DND-41 (cell line): ENCODE measurements at places on chromosomes 2 and 18.

DNA sequence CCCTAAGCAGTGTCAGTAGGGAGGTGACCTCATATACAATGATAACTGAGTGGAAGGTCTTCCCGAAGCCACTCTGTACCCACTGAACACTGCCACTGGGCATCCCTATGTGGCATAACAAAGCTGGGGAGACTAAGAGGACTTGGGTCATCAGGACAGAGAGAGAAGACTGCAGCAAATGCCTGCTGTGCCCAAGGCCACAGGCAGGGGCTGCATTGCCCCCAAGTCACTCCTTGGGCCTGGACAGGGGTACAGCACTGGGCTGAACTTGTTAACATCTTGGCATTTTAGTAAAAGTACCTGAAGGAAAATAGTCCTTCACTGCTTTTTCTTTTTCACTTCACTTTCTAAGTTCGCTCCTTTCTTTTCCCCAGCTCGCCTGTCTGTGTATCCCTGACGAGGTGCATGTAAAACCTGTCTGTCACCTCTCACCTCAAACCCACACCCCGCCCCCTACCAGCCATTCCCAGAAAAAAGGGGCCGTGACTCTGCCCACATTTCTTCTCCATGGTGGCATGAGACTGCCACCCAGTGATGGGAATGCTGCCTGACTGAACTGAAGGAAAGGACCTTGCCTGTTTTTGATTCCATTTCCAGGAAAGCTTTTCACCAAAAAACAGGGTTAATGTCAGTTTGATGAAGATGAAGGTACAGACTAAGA is 62.9 kb downstream of the MTHFD2 start:
- H3K27ac ChIP-seq: no peak overlapping the region
- H3K36me3 ChIP-seq: no peaks in the 10 kb centered on the region
- H3K27me3 ChIP-seq: peaks cover 8% of the 10 kb centered on the region
- no peak overlapping the region for H3K4me3 ChIP-seq
- no peaks in the 10 kb centered on the region for H3K4me1 ChIP-seq

DNA sequence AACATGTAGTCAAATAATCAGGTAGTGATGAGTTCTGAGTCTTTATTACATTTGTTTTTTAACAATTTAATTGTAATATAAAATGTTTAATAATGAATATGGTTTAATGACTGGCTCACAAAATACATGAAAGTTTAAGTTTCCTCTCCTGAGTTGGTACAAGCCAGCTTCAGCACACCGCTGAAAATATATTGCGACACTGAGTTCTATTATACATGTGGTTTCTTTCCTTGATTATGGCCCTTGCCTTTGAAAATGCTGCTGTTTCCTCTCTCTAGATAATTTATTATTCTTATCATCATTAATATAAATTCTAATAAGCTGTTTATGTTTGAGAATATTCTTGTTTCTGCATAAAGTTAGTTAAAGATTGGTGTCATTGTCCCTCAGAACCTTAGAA is 249.3 kb downstream of the PARD3B start:
- no peak for DNase-seq
- H3K27ac ChIP-seq: no peak overlapping the region
- no peaks in the 10 kb centered on the region for H3K36me3 ChIP-seq
- no peak overlapping the region for H3K4me3 ChIP-seq

GRCh38 chr18:14970027-14970426 is 222.1 kb downstream of the ANKRD30B start:
- H3K4me3 ChIP-seq: no peak overlapping the region
- no peaks in the 10 kb centered on the region for H3K4me1 ChIP-seq
- DNase-seq: no peak

GRCh38 chr2:10350761-10351160 is 48.1 kb downstream of the HPCAL1 start:
- H3K4me1 ChIP-seq: no peaks in the 10 kb centered on the region
- H3K4me3 ChIP-seq: no peak overlapping the region
- no peaks in the 10 kb centered on the region for H3K36me3 ChIP-seq

DNA sequence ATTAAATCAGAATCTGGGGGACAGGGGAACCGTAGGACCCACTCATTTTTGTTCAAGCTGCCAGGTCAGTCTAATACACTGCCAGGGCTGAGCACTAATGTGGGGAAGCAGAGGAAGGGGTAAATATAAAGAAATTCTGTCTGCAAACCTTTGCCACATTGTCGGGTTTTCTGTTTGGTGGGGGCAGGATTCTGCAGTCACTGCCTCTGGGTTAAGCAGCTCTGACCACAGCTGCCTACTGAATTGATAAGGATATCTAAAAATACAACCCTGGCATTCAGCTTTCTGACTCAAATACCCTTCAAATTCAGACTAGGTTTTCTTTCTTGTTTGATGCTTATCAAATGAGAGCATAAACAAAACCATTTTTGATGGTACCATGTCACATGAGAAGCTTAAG is 6.0 kb downstream of the DNER start:
- peaks cover 24% of the 10 kb centered on the region for H3K27me3 ChIP-seq
- H3K36me3 ChIP-seq: no peaks in the 10 kb centered on the region
- no peak overlapping the region for H3K4me3 ChIP-seq
- no peaks in the 10 kb centered on the region for H3K4me1 ChIP-seq
- DNase-seq: no peak

- no peak for DNase-seq
- no peak overlapping the region for H3K27ac ChIP-seq
- no peak overlapping the region for H3K4me3 ChIP-seq
- no peaks in the 10 kb centered on the region for H3K4me1 ChIP-seq
- no peaks in the 10 kb centered on the region for H3K27me3 ChIP-seq
Measured at GRCh38 chr2:100247256-100248043, 74.9 kb downstream of the LONRF2 start.

- no peaks in the 10 kb centered on the region for H3K4me1 ChIP-seq
- H3K27me3 ChIP-seq: no peaks in the 10 kb centered on the region
- no peak overlapping the region for H3K27ac ChIP-seq
- H3K36me3 ChIP-seq: no peaks in the 10 kb centered on the region
Measured at GRCh38 chr2:54423213-54423612, 32.9 kb upstream of the SPTBN1 start.

GRCh38 chr18:3875376-3875775 is 425.4 kb downstream of the TGIF1 start:
- no peaks in the 10 kb centered on the region for H3K36me3 ChIP-seq
- H3K4me1 ChIP-seq: no peaks in the 10 kb centered on the region
- no peak for DNase-seq

DNA sequence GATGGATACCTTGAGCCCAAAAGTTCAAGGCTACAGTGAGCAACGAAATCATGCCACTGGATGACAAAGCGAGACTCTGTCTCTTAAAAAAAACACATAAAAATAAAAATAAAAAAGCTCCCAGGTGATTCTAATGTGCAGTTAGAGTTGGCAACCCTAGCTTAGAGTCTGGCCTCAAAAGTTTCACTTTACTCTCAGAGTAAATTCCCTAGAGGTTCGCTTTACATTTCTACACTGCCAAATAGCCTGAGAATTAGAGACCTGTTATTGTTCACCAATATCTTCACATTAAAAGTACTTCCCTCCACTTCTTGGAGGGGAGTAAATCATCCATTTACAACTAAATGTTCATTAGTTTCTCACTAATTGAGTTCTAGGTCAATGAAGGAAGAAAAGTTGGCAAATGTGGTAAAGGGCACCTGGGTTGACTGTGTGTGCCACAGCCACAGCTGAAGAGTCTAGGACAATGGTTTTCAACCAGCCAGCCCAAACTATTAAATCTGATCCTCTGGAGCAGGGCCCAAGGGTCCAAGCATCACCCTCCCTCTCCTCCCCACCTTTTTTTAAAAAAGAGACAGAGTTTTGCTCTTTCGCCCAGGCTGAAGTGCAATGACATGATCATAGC is 15.2 kb upstream of the TMEM37 start:
- no peak overlapping the region for H3K27ac ChIP-seq
- DNase-seq: no peak
- no peaks in the 10 kb centered on the region for H3K4me1 ChIP-seq
- H3K36me3 ChIP-seq: no peaks in the 10 kb centered on the region
- no peak overlapping the region for H3K4me3 ChIP-seq
- peaks cover 7% of the 10 kb centered on the region for H3K27me3 ChIP-seq

DNA sequence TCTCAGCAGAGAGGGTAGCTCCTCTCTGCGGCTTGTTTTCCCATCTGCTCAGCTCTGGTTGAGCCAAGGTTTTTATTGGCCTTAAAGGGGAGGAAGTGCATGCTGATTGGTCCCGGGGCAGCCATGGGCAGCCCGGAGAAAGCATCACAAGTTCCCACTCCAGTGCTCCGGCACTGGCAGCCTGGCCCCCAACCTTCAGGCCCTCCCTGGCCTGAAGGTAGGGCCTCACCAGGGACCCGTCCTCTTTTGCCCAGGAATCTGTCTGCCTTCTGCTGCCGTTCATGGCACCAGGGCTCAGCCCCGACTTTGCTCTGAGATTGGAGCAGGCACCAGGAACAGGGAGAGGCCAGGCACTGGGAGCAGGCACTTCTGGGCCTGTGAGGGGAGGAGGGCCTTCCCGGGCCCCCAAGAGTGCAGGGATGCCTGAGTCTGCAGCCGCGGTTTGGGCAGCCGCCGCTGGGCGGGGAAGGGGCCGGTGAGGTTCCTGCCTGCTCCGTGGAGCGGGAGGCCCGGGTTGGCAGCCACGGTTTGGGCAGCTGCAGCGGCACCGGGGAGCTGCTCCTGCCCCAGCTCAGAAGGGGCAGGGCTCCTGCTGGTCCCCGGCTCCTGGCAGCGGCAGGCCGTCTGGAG is 17.5 kb upstream of the ILKAP start:
- no peak overlapping the region for H3K27ac ChIP-seq
- no peak overlapping the region for H3K4me3 ChIP-seq
- H3K4me1 ChIP-seq: no peaks in the 10 kb centered on the region
- H3K36me3 ChIP-seq: no peaks in the 10 kb centered on the region

DNA sequence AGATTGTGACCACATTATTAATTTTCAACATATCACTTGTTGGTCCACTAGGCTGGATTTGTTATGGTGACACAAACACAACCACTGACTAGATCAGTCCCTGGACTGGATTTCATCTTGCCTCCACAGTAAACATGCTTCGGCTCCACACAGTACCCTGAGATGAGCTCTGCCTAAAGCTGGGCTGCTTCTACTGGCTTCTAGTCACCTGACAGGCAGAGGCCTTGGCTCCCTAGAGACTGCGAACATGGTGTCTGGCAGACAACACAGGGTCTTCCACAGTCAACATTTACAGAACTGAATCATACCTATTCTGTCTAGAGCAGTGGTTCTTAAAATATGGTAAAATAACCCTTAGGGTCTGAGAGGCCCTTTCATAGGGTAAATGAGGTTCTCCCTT is 69.2 kb downstream of the RIT2 start:
- no peaks in the 10 kb centered on the region for H3K27me3 ChIP-seq
- H3K36me3 ChIP-seq: no peaks in the 10 kb centered on the region
- no peak overlapping the region for H3K4me3 ChIP-seq
- DNase-seq: no peak

DNA sequence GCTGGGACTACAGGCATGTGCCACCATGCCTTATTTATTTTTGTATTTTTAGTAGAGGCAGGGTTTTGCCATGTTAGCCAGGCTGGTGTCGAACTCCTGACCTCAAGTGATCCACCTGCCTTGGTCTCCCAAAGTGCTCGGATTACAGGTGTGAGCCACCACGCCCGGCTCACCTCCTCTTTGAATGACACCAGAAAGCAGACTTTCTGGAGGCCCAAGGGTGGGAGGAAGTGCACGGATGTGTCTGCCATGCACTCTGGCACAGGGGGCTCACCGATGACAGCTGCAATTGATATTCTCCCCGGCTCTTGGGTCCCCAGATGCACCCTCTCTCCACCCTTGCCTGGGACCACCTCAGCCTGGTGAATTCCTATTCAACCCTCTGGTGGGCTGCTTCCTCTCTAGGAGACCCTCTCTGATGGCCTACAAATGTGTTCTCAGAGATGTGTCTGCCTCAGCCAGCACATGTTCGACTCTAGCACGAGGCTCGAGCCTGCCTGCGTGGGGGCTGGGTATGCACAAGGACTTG is 87.3 kb downstream of the SEPTIN10 start:
- no peaks in the 10 kb centered on the region for H3K4me1 ChIP-seq
- no peak overlapping the region for H3K27ac ChIP-seq
- DNase-seq: no peak
- peaks cover 28% of the 10 kb centered on the region for H3K27me3 ChIP-seq

- H3K4me1 ChIP-seq: no peaks in the 10 kb centered on the region
- DNase-seq: no peak
- H3K27ac ChIP-seq: no peak overlapping the region
Measured at GRCh38 chr2:112869258-112869842, 32.8 kb upstream of the IL1B start.

DNA sequence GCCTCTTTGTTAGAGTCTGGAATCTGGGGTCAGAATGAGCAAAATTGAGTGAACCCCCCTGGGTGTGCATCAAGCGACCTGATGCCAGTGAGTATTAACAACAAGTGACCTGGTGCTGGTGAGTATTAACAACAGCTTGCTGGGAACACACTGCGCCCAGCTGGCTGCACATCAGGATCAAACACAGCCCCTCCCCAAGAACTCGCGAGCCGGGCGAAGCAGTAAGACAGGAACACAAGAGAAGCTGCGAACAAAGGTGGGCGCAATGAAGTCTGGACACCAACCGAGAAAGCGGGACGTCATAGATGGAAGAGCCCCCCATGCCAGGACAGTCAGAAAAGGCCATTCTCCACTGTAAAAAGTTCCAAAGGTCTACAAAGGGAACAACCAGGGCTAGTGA is 34.3 kb downstream of the CRACDL start:
- no peak for DNase-seq
- H3K4me1 ChIP-seq: no peaks in the 10 kb centered on the region
- no peaks in the 10 kb centered on the region for H3K36me3 ChIP-seq
- no peaks in the 10 kb centered on the region for H3K27me3 ChIP-seq
- H3K4me3 ChIP-seq: no peak overlapping the region

DNA sequence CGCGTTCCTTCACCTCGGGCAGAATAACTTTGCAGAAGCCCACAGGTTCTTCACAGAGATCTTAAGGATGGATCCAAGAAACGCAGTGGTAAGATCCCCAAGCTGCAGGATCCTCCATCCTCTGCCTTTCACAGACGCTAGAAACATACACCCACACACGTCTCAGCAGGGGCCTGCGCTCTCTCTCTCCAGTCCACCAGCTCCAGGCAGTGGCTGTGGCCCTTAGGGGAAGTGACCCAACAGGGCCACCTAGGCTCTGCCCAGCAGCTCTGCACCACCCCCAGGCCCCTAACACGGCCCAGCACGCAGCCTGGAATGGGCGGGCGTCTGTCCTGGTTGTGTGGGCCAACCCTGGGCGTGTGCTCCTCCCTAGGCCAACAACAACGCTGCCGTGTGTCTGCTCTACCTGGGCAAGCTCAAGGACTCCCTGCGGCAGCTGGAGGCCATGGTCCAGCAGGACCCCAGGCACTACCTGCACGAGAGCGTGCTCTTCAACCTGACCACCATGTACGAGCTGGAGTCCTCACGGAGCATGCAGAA is 40.4 kb downstream of the ADI1 start:
- H3K27me3 ChIP-seq: no peaks in the 10 kb centered on the region
- H3K27ac ChIP-seq: no peak overlapping the region
- no peak overlapping the region for H3K4me3 ChIP-seq
- H3K4me1 ChIP-seq: no peaks in the 10 kb centered on the region

DNA sequence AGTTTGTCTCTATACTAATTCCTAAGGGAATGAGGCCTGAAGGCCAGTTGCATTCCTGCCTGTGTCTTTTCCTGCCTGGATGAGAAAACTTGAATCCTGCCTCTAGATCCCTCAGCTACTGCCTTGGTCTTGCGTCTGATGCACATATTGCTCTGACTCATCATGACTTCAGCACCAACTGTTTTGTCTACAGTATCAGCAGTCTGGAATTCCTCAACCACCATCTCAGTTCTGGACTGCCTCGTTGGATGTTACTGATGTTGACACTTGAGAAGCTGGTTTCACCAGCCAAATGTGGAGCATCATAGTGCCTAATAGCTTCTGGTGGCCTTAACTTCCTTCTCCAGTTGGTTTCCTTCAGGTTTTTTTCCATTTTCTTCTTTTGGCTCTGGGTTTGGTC is 211.0 kb downstream of the CTNNA2 start:
- DNase-seq: no peak
- H3K27me3 ChIP-seq: no peaks in the 10 kb centered on the region
- H3K27ac ChIP-seq: no peak overlapping the region
- no peaks in the 10 kb centered on the region for H3K4me1 ChIP-seq
- no peak overlapping the region for H3K4me3 ChIP-seq
